K562 (cell line): ENCODE measurements at places on chromosomes 3 and 15. TPM values are rescaled to one million over a fixed set of nuclear protein-coding genes. Genes with fewer than 3 reads are reported as not detected.

The SLC12A1 gene
- polyA plus RNA-seq: not detected in 2 replicates

The ASB14 gene
- polyA plus RNA-seq: not detected in 2 replicates

The C2CD4A gene
- polyA plus RNA-seq: not detected in 2 replicates

The GHSR gene
- not detected in 2 replicates for polyA plus RNA-seq

The TM4SF18 gene
- polyA plus RNA-seq: not detected in 2 replicates

The STRA6 gene
- polyA plus RNA-seq: 0.43 and 0.65 TPM in 2 replicates

The ERICH6 gene
- polyA plus RNA-seq: not detected in 2 replicates

The NEIL1 gene
- polyA plus RNA-seq: 4.0 and 7.1 TPM in 2 replicates

The BCL2A1 gene
- polyA plus RNA-seq: 0.11 and 0.66 TPM in 2 replicates

The LAMB2 gene
- 22.8 and 26.0 TPM in 2 replicates for polyA plus RNA-seq

The OPA1 gene
- polyA plus RNA-seq: 65.8 and 70.4 TPM in 2 replicates

The SATB1 gene
- polyA plus RNA-seq: 0.09 TPM in 1 of 2 replicates, not detected in the other

The TMEM45A gene
- polyA plus RNA-seq: 0.89 and 1.1 TPM in 2 replicates

The KNL1 gene
- polyA plus RNA-seq: 16.5 and 52.8 TPM in 2 replicates

The IL20RB gene
- polyA plus RNA-seq: 6.4 and 7.8 TPM in 2 replicates

GRCh38 chr15:101615986-101616848, 36.0 kb downstream of the TM2D3 start:
- H3K27ac ChIP-seq: no peak overlapping the region
- H3K27me3 ChIP-seq: peaks cover 43% of the 10 kb centered on the region
- H3K4me3 ChIP-seq: peak overlapping the region; percentile 17; the same call in 1 of the 2 replicates

- no peaks in the 10 kb centered on the region for H3K27me3 ChIP-seq
- peaks cover 41% of the 10 kb centered on the region for H3K4me1 ChIP-seq
- H3K27ac ChIP-seq: peak overlapping the region; percentile 79
- H3K36me3 ChIP-seq: peaks cover 6% of the 10 kb centered on the region
Observed at GRCh38 chr15:67064607-67065530, 533 bp upstream of the SMAD3 start.

- no peaks in the 10 kb centered on the region for H3K36me3 ChIP-seq
- no peak overlapping the region for H3K4me3 ChIP-seq
- H3K4me1 ChIP-seq: no peaks in the 10 kb centered on the region; the same call in 1 of the 2 replicates
- H3K27me3 ChIP-seq: peaks cover 29% of the 10 kb centered on the region
Observed at GRCh38 chr3:183149915-183150750, 12.4 kb downstream of the LAMP3 start.

DNA sequence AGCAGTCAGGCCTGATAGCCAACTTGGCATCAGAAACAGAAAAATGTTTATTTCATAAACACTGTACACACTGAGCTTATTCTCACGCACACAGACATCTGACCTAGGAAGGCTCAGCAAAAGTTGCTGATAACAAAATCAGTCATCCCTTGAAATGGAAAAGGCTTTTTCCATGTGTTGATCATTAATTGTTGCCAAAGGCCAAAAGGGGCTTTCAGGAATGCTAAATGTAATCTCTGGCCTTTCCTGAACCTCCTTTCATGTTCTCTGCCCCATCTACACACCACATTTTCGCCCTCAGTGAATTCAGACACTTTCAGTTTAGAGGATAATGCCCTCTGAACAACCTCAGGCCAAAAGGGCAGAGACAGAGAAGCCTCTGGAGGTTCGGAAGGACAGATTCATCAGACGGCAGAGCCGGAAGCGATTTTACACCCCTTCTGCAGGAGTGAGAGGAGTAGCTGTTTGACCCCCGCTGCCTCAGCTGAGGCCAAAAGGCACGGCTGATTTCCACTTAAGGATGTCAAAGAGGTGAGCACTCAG, 14.5 kb downstream of the RTP4 start:
- H3K4me3 ChIP-seq: no peak overlapping the region
- no peaks in the 10 kb centered on the region for H3K36me3 ChIP-seq
- peaks cover 5% of the 10 kb centered on the region; the same call in 1 of the 2 replicates for H3K27me3 ChIP-seq
- H3K4me1 ChIP-seq: no peaks in the 10 kb centered on the region
- no peak overlapping the region for H3K27ac ChIP-seq

- H3K4me1 ChIP-seq: no peaks in the 10 kb centered on the region
- H3K36me3 ChIP-seq: no peaks in the 10 kb centered on the region
- H3K27ac ChIP-seq: no peak overlapping the region
- no peak overlapping the region for H3K4me3 ChIP-seq
Observed at GRCh38 chr3:184526088-184526433, 35.5 kb upstream of the EPHB3 start.

DNA sequence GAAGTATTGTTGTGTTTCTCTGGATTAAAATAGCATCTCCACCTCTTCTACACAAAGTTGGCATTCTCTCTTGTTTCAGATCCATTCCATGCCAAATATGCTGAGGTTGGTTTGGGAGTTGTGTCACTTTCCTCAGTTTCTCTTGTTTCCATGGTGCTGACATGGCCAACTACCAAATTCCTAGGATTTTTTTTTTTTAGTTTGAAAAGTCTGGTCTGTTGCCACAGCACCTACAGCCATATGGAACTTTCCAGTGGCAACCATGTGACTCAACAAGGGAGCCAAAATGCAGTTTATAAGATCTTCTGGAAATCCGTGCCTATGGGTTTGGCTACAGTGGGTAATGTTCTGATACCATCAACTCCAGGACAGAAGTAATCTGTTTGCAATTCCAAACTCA, 96.0 kb upstream of the CLSTN2 start:
- H3K36me3 ChIP-seq: no peaks in the 10 kb centered on the region
- no peak overlapping the region for H3K27ac ChIP-seq
- H3K27me3 ChIP-seq: no peaks in the 10 kb centered on the region
- H3K4me3 ChIP-seq: no peak overlapping the region

DNA sequence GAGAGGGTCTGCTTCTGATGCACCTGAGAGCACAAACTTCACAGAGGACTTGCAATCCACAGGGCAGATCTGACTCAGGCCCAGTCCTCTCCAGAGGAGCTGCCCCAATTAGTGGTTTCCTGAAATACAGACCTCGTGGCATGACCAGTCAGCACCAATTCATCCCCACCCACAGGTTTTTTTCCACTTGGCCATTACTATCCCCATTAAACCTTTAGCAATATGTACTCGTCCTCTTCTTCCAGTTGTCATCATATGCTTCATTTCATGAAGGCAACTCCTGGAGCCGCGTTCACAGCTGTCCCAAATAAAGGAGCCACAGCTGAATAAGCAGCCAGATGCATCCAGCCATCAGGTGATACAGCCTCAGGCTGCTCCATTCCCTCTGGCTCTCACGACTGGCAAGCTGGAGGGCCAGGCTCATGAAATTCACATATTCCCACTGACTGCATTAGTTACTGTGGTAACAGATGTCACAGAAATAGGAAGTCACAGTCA, 163.1 kb downstream of the FMN1 start:
- H3K4me3 ChIP-seq: no peak overlapping the region
- no peaks in the 10 kb centered on the region for H3K4me1 ChIP-seq
- no peaks in the 10 kb centered on the region for H3K36me3 ChIP-seq
- no peaks in the 10 kb centered on the region; the same call in 1 of the 2 replicates for H3K27me3 ChIP-seq

DNA sequence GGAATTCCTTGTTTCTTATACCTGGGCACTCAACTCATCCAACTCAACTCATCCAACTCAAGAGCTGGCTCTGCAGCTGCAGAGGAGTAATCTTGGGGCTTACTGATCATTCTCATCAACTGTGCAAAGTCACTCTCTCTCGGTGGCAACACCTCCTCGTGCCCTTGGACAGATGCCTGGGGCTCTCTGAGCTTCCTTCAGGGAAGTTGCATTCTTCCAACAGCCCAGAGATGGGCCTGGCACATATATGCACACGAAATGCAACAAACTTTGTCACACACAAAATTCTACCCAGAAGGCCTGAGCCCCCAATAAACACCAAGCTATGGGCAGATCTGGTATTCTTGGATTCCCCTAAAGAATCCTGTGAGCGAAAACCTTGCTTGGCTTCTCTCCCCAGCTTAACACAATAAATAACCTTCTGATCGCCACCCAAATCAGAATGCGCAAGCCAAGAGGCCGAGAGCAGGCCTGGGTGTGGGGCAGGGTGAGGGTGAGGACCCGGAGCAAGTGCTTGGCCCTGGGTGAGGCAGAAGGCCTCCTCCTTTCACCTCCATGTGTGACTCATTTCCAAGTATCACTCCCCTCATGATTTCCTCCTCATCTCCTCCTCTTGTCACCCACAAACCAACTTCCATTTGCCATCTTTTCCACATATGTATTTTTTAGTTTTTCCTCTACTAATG, 15.4 kb downstream of the TGM5 start:
- DNase-seq: no peak
- H3K36me3 ChIP-seq: no peaks in the 10 kb centered on the region
- no peak overlapping the region for H3K4me3 ChIP-seq
- H3K27ac ChIP-seq: no peak overlapping the region

- no peaks in the 10 kb centered on the region for H3K4me1 ChIP-seq
- H3K27me3 ChIP-seq: no peaks in the 10 kb centered on the region
- no peak overlapping the region for H3K27ac ChIP-seq
- DNase-seq: no peak
Observed at GRCh38 chr3:145557405-145557804, 603.6 kb downstream of the PLOD2 start.

- no peaks in the 10 kb centered on the region for H3K36me3 ChIP-seq
- H3K27ac ChIP-seq: peak within 1 kb of the TSS; percentile 77
- H3K4me3 ChIP-seq: peak within 1 kb of the TSS; percentile 53
- peak; percentile 72 for DNase-seq
Observed at GRCh38 chr3:49132437-49133225, at the start of gene LAMB2. Gene LAMB2, minus strand, starts transcription at chr3:49133050. Its CDS starts 183 bp downstream, at chr3:49132867.

GRCh38 chr3:24428481-24428880, 66.2 kb downstream of the THRB start:
- H3K4me1 ChIP-seq: no peaks in the 10 kb centered on the region
- no peak overlapping the region for H3K27ac ChIP-seq
- H3K27me3 ChIP-seq: no peaks in the 10 kb centered on the region
- H3K36me3 ChIP-seq: no peaks in the 10 kb centered on the region
- no peak overlapping the region for H3K4me3 ChIP-seq

DNA sequence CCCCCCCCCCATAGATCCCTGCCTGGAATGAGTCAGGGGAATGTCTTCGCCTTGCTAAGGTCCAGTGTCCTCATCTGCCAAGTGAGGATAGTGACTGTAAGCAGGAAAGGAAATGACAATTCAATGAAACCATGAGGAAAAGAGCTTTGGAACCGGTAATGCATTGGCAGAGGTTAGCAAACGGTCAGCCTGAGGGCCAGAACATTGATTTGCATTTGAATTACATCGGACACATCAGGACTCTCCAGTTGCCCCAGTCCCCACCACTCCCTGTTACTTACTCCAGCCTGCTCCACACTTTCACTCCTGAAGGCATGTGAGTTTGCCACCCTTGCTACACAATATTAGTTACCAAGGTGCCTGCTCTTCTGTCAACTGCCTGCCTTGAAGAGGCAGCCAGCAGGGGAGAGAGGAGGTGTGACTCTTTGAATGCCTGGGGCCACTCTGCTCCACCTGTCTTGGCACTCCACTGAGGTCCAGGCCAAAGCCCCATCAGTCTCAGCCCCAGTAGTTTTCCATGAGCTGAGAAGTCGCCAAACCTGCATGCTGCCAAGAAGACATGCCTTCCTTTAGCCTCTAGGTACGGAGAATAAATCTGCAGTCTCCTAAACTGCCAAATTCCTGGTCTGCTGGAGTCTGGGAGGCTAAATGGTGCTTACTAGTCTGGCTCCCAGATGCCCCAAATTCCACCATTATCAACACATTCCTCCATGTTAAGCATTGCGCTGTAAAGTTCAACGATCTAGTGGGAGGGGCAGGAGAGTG, 191.7 kb upstream of the TLE3 start:
- H3K4me3 ChIP-seq: no peak overlapping the region
- H3K27ac ChIP-seq: no peak overlapping the region
- DNase-seq: no peak
- H3K4me1 ChIP-seq: no peaks in the 10 kb centered on the region

DNA sequence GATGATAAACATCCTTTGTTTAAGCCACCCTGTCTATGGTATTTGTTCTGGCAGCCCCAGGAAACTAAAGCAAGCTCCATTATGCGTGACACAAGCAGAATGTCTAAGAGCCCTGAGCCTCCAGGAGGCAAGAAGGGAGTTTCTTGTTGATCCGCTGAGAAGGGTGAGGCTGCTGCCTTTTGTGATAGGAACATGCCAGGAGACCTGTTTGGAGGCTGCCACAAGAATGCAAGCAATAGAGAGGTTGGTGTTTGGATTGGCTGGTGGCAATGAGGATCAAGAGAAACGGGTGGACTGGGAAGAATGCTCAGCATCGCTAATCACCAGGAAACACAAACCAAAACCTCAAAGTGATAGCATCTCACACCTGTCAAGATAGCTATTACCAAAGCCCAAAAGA, 104.8 kb downstream of the ASB7 start:
- DNase-seq: no peak
- H3K4me1 ChIP-seq: no peaks in the 10 kb centered on the region
- H3K36me3 ChIP-seq: no peaks in the 10 kb centered on the region
- H3K4me3 ChIP-seq: no peak overlapping the region
- no peaks in the 10 kb centered on the region for H3K27me3 ChIP-seq

DNA sequence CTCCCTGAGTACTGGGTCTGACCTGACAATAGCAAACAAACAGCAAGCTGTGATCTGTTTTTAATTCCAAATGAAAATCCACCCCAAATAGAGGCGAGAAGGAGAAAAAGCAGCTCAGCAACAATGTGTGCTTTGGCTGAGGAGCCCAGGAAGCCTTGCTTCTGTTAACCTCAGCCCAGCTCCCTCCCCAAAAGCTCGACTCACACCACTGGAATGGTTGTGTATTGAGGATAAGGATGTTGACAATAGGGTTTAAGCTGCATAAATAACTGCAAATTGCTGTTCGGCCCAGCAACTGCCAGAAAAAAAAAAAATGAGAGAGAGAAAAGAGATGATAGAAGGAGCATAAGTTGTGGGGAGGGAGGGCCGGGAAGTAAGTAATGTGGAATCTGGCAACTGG, 104.0 kb upstream of the TBC1D5 start:
- H3K36me3 ChIP-seq: no peaks in the 10 kb centered on the region
- H3K27me3 ChIP-seq: no peaks in the 10 kb centered on the region
- no peak overlapping the region for H3K27ac ChIP-seq
- no peak for DNase-seq

DNA sequence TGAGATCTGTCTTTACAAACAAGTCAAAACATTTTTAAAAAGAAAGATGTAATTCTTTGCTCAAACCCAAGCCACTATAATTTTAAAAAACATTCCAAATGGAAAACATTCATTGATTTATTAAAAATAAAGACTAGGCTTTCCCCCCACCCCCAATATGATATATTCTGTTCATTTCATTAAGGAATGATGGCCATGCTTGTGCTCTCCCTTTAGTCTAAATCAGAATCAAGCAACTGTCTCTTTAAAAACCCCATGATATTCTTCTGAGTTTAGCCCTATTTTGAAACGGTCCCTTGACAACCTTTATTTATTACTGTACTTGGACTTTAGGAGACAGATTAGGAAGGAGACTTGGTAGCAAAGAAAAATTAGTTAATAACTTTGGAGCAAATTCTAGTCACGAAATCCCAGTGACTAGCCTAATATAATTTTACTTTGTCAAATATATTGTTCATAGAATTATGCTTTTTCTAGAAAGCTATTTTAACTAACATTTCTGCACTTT, 38.4 kb downstream of the TSC22D2 start:
- H3K4me3 ChIP-seq: no peak overlapping the region
- DNase-seq: peak; percentile 18
- H3K27me3 ChIP-seq: no peaks in the 10 kb centered on the region
- H3K27ac ChIP-seq: peak overlapping the region; percentile 85; the same call in 2 of the 3 replicates
- peaks cover 30% of the 10 kb centered on the region; the same call in 2 of the 3 replicates for H3K4me1 ChIP-seq
- H3K36me3 ChIP-seq: peaks cover 40% of the 10 kb centered on the region; the same call in 2 of the 3 replicates

- no peak for DNase-seq
- no peak overlapping the region for H3K4me3 ChIP-seq
- no peaks in the 10 kb centered on the region for H3K4me1 ChIP-seq
- no peaks in the 10 kb centered on the region for H3K36me3 ChIP-seq
Observed at GRCh38 chr3:11145888-11146287, 8.4 kb upstream of the HRH1 start.

GRCh38 chr3:187889601-187890404, 144.5 kb upstream of the BCL6 start:
- H3K36me3 ChIP-seq: no peaks in the 10 kb centered on the region
- H3K4me3 ChIP-seq: peak overlapping the region; percentile 39
- H3K27me3 ChIP-seq: no peaks in the 10 kb centered on the region
- peak overlapping the region; percentile 70; the same call in 2 of the 3 replicates for H3K27ac ChIP-seq
- DNase-seq: no peak
